RPMI7951 (cell line): ENCODE measurements at places on chromosomes 3 and 15.

DNA sequence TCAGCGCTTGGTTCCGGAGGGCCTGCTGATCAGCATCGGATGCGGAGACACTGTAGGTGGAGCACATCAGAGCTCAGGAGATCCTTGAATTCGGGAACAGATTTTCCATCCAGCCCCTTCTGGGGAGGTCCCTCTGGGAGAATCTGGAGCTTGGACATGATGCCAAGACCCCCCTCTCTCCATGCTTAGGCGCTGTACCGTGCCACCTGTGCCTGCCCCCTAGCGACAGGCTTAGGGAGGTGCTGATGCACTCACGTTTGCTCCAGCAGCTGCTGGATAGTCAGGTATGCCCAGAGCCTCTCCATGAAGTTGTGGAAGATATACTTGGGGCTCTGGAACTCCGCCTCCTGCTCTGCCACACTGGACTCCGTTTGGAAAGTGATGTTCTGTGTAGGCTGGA lies 9.7 kb downstream of the ITIH4 start:
- no peak for DNase-seq

DNA sequence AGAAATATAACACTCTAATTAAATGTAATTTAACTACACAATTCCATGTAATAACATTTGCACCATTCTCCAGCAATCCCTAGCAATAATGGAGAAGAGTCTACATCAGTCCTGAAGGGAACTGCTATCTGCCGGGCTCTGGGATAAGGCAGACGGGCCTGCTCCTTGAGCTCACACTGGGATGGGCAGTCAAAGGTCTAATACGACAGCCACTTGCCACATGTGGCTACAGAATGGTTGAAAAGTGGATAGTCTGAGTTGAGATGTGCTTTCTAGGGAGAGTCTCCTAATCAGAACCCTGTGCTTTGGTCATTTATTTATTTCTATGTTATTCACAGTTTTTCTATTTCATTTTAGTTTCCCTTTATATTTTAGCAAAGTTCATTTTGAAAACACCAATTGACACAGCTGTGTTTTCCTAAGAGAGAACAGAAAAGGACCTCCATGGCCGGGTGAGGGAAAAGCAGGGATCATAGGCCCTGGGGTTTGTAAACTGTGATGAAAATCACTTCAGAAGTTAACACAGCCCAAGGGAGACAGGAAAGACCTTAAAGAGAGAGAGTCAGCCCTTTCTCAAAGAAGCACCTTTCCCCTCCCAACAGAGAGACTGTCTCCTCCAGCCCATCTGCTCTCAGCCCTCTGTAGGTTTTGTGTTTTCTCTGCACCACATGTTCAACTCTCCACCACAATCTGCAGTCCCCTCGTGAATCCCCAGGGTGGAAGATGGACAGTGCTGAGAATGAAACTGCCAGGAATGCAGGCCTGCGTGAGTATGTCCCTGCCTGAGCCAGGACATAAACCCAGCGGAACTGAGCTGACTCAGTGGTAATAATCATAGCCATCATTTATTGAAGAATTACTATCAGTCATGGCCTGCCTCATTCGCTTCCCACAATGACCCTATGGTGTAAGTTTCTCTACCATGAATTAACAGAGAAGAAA lies 11.6 kb downstream of the FSIP1 start:
- DNase-seq = peak; percentile 85

- DNase-seq = no peak
Measured at GRCh38 chr3:69647081-69647480, 92.2 kb upstream of the MITF start.

DNA sequence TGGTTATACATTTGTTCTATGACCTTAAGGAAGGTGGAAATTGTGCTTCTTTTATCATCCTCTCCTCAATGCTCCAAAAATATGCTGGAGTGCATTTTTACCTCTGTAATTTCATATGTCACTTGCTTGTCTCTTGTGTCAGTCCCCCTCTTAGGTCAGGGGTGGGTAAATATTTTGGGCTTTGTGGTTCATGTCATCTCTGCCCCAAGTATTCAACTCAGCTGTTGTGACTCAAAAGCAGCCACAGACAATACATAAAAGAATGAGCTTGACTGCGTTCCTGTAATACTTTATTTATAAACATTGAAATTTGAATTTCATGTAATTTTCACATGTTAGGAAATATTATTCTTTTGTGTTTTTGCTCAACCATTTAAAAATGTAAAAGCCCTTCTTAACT lies 60.4 kb upstream of the SLC24A5 start:
- DNase-seq = no peak

GRCh38 chr3:116111765-116112164 lies 333.5 kb downstream of the LSAMP start:
- DNase-seq = no peak
